ENCODE measurements at places on chromosomes 3 and 15. TPM values are rescaled to one million over a fixed set of nuclear protein-coding genes. Genes with fewer than 3 reads are reported as not detected.

DNA sequence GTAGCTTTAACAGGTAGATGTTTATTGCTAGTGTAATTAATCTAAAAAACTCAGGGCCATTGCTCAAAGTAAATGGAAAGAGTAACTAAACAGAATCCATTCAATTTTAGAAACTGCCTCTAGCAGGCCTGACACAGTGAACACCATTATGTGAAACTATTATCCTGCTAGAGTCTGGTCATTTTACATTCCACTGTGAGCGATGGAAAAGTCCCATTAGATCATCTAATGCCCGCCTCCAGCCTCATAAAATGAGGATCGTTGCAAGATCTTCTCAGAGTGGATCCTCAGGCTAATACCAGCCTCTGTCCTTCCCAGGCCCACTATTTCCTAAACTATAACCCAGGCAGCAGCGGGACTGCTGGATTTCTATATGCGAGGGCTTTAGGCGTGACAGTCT lies 107.7 kb downstream of the WDR76 start:
- no peak overlapping the region for H3K27ac ChIP-seq
- no peaks in the 10 kb centered on the region for H3K27me3 ChIP-seq
- peaks cover 42% of the 10 kb centered on the region for H3K4me1 ChIP-seq

DNA sequence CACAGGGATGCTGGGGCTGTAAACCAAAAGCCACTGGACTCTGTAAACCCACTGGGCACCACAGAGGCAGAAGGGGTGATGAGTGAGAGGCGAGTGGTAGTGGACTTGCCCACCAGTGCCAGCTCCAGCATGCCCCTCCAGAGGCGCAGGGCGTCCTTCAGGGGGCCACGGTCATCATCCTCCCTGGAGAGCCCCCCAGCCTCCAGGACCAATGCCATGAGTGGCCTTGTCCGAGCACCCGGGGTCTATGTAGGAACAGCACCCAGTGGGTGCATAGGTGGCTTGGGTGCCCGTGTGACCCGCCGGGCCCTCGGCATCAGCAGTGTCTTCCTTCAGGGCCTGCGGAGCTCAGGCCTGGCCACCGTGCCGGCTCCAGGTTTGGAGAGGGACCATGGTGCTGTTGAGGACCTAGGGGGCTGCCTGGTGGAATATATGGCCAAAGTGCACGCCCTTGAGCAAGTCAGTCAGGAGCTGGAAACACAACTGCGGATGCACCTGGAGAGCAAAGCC lies at the start of gene BFSP2:
BFSP2 (plus strand) TSS at position 51 of the 510 bp plus-strand sequence; CDS start at position 79, 28 bp downstream.
- peaks cover 5% of the 10 kb centered on the region for H3K4me1 ChIP-seq
- no peaks in the 10 kb centered on the region for H3K27me3 ChIP-seq
- no peak within 1 kb of the TSS for H3K27ac ChIP-seq
- no peaks in the 10 kb centered on the region for H3K36me3 ChIP-seq
- no peak within 1 kb of the TSS for H3K4me3 ChIP-seq
- no peak for DNase-seq

GRCh38 chr15:100174159-100174903 lies 167.4 kb downstream of the ADAMTS17 start:
- H3K27ac ChIP-seq, result no peak overlapping the region
- peaks cover 15% of the 10 kb centered on the region for H3K4me1 ChIP-seq
- DNase-seq, result no peak
- no peaks in the 10 kb centered on the region for H3K36me3 ChIP-seq

DNA sequence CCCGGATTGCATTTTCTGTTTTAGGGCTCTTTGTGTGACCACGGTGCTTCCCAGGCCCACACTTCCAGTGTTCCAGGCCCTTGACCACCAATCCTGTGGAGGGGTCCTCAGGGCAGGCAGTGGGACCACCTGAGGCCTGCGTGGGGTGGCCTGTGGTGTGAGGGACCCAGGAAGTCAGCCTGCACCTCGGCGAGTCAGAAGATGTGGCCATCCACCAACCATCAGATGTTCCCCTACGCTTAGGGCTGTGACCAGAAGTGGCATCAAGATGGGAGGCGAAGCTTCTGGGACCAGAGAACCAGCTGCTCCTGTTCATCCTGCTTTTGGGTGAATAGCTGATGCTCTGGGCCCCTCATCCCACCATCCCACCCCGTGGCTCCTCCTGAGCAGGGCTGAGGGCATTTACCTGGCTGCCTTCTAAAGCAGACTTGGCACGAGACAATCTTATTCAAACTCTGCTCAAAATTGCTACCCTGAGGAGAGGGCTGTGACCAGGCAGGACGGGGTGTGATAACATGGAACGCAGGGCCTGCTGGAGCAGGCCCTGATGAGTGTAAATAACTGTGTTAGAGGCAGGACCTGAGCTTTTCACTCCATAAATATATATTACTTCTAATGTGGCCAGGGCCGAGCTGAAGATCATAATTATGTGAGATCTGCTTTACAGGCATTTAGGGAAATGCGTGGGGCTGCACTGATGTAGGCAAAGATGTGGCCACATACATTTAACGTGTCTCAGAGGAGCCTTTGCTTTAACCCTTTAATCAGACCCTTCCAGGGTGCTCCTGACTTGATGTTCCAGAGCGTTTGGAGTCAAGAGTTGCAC lies 28.8 kb downstream of the SMAD3 start:
- no peak overlapping the region for H3K27ac ChIP-seq
- H3K27me3 ChIP-seq, result no peaks in the 10 kb centered on the region

GRCh38 chr3:188516515-188516914 lies 362.6 kb downstream of the LPP start:
- H3K27me3 ChIP-seq, result no peaks in the 10 kb centered on the region
- H3K4me1 ChIP-seq, result peaks cover 19% of the 10 kb centered on the region
- H3K36me3 ChIP-seq, result no peaks in the 10 kb centered on the region
- no peak overlapping the region for H3K27ac ChIP-seq

DNA sequence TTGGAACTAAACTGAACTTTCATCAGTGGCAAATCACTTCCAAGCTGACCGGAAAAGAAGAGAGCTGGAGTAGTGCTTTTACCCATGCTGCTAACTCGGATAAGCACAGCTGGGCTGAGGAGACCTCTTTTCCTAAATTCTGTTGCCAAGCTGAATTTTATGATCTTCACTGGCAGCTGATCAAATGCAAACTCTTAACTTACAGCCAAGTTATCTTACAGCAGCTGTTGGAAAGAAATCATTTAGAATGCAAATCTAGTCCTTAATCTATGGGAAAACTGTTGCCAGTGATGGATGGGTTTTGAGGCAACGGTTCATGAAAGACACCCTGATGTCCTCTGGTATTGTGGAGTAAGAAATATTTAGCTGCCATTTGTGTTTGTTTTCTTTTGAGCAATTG lies 216.5 kb downstream of the ZNF385D start:
- no peak for DNase-seq
- no peak overlapping the region for H3K27ac ChIP-seq
- H3K4me3 ChIP-seq, result no peak overlapping the region

DNA sequence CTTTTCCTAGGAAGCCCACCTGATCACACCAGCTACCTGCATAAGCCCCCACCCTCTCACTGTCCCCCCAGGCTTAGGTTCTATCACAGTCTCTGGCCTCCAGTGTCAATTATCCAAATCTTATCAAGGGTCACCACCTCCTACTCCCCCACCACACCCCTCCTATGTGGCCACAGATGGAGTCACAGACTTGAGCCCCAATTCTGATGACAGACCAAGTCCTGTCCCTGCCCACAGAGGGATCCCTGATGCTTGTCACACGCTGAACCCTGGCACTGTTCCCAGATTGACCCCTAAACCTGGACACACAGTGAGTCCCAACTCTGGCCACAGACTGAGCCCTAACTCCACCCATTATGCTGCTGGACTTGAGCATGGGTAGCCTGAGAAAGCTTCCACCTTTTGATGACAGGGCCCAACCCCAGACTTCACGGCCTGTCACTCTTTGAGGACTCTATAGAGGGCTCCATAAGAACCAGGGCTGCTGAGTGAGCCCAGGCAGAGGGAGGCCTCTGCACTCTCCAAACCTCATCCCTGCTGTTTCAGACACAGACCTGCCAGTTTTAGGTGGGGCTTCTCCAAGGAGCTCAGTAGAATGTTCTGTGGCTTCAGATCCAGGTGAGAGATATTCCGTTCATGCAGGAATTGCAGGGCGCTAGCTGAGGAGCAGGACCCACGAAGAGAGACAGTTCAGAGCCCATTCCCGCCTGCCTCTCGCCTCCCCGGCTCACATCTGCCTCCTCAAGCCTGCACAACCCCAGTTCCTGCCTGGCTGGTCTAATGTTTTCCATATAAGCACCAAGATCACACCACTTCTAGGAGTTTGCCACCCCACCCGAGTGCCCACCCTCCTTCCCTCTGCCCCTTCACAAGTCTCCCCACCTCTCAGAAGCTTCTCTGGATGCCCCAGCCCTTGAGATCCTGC lies 1.8 kb downstream of the ULK3 start:
- no peak for DNase-seq
- H3K27ac ChIP-seq, result no peak overlapping the region
- peak overlapping the region; percentile 87 for H3K4me3 ChIP-seq
- H3K4me1 ChIP-seq, result peaks cover 21% of the 10 kb centered on the region

DNA sequence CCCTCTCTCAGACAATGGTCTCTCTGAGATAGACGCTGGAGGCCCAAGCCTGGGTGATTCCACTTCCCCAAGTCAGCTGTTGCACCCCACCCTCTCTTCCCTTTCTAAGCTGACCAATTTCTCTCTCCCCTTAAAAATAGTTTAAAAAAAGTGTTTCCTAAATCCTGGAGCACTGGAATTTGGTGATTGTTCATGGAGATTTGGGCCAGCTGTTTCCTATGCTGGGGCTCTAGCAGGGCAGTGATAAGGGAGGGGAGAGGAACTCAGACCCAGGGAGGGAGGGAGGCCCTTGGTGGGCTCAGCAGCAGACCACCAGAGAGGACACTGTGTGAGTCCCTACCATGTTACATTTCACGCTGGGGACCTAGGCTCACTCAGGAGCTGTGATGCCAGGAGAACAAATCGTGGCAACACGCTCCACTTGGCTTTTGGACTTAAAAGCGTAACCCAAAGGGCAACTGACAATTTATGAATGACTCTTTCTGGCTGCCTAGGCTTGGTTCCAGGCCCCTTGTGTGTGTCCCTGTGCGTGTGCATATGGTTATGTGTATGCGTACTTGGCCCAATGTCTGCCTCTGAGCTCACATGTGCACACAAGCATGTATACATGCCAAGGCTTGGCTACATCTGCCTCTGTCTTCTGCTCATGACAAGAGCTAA lies 59.8 kb upstream of the INSYN1 start:
- DNase-seq, result no peak
- H3K27me3 ChIP-seq, result no peaks in the 10 kb centered on the region
- no peaks in the 10 kb centered on the region for H3K4me1 ChIP-seq

Gene APBA2
- total RNA-seq, result 14.6 TPM

Gene SNURF
- 66.8 TPM for total RNA-seq

Gene FGD5
- total RNA-seq, result 19.3 TPM

Gene HGD
- total RNA-seq, result 0.44 TPM

Gene SENP7
- total RNA-seq, result 9.6 TPM

Gene POLG
- total RNA-seq, result 63.9 TPM
